ENCODE measurements at places on chromosomes 4 and X.

GRCh38 chr4:154491341-154492271 is at the start of gene DCHS2:
Gene DCHS2, minus strand, starts transcription at chr4:154491799. Its CDS starts 444 bp downstream, at chr4:154491355.
- no peak for DNase-seq

DNA sequence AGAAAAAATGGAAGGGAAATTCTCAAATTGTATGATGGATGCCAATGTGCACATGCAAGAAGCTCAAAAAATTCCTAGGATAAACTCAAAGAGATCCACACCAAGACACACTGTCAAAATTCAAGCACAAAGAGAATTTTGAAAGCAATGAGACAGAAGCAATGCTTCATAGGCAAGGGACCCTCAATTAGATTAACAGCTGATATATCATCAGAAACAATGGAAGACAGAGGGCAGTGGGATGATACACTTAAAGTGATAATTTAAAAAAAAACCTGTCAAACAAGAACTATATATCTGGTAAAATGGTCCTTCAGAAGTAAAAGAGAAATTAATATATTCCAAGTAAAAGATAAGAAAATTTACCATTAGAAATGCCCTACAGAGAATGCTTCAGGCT is 306.3 kb upstream of the PCDH7 start:
- DNase-seq: no peak

- DNase-seq: no peak
Measured at GRCh38 chr4:107619066-107619465, 101.0 kb downstream of the PAPSS1 start.

GRCh38 chr4:70627620-70628019 is 924 bp upstream of the ENAM start:
- DNase-seq: no peak

- no peak for DNase-seq
Measured at GRCh38 chr4:656436-657337, 17.4 kb downstream of the ATP5ME start.

GRCh38 chrX:65635822-65636221 is 31.6 kb upstream of the MSN start:
- no peak for DNase-seq

GRCh38 chr4:181158971-181159370 is 1084.2 kb upstream of the TENM3 start:
- DNase-seq: no peak

GRCh38 chrX:82973646-82974045 is 534.4 kb upstream of the POU3F4 start:
- DNase-seq: no peak

DNA sequence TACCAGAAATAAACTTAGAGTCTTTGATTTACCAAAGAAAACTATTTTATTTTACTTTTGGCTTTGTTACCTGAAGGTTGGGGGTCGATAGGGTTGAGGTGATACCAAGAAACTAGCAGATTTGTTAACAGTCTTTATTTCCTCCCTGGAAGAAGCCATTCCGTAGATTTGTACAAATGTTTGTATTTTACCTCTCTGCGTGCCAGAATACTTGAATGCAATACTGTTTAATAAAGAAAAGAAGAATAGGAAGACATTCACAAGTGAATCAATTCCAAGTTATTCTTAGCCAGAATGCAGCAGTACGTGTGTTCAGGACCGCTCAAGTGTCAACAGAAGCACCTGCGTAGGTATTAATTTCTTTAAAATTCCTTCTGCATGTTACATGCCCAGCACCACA is 260.3 kb upstream of the TENM3 start:
- no peak for DNase-seq

GRCh38 chr4:140346136-140346535 is 27.3 kb upstream of the SCOC start:
- no peak for DNase-seq

GRCh38 chr4:7807351-7807921 is 132.2 kb downstream of the AFAP1 start:
- no peak for DNase-seq

DNA sequence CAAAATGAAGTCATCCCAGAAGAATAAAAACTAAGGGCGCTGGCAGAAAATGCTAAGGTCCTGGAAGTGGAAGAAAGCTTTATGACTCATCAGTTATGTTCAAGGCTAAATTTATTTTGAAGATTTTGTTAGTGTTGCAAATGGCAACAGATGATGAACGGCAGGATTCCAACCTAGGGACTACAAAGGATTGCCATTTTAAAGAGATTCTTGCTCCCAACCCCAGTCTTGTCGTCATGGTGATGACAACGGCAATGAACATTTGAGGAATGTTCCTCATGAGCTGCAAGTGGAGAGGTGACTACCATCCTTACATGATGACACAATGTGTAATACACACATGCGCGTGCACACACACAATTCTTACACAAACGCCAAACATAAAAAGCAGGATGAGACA is 54.4 kb upstream of the FTHL17 start:
- no peak for DNase-seq

- DNase-seq: no peak
Measured at GRCh38 chr4:19579608-19580007, 672.1 kb upstream of the SLIT2 start.

DNA sequence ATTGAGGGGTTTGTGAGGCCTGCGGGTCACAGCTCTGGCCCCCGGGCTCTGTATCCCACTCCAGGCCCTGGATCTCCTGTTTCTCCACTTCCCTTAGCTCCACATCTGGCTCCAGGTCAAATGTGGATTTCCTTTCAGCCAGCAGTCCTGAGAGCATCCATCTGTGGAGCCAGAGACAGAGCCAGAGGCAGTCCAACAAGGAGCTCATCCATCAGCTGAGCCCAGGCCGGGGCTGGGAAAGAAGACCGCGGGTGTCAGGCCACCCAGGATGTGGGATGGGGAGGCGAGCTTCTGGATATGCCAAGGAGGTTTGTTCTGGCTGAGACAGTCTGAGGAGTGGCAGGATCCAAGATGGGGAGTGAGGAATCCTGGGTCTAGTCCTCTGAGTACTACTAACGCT is 91.7 kb downstream of the EFNB1 start:
- DNase-seq: no peak

GRCh38 chr4:38308728-38309311 is 348.6 kb downstream of the PTTG2 start:
- no peak for DNase-seq

- no peak for DNase-seq
Measured at GRCh38 chr4:8373973-8374545, 66.5 kb downstream of the ACOX3 start.

- DNase-seq: no peak
Measured at GRCh38 chrX:68659786-68660185, 12.3 kb downstream of the STARD8 start.

Data from stimulated activated CD4-positive, alpha-beta T cell treated with anti-CD3 and anti-CD28 coated beads, Interleukin-15, amount 100 ng/mL, for 1 hour (primary cell).